T-cell (primary cell): ENCODE measurements at places on chromosomes 6 and 20.

- DNase-seq, result no peak
These were observed 437.8 kb upstream of the ID4 start for GRCh38 chr6:19399406-19399805.

GRCh38 chr20:46195264-46196036, 77.3 kb downstream of the CD40 start:
- DNase-seq, result no peak

- no peak for DNase-seq
These were observed 55.8 kb downstream of the FGD2 start for GRCh38 chr6:37061157-37061804.

DNA sequence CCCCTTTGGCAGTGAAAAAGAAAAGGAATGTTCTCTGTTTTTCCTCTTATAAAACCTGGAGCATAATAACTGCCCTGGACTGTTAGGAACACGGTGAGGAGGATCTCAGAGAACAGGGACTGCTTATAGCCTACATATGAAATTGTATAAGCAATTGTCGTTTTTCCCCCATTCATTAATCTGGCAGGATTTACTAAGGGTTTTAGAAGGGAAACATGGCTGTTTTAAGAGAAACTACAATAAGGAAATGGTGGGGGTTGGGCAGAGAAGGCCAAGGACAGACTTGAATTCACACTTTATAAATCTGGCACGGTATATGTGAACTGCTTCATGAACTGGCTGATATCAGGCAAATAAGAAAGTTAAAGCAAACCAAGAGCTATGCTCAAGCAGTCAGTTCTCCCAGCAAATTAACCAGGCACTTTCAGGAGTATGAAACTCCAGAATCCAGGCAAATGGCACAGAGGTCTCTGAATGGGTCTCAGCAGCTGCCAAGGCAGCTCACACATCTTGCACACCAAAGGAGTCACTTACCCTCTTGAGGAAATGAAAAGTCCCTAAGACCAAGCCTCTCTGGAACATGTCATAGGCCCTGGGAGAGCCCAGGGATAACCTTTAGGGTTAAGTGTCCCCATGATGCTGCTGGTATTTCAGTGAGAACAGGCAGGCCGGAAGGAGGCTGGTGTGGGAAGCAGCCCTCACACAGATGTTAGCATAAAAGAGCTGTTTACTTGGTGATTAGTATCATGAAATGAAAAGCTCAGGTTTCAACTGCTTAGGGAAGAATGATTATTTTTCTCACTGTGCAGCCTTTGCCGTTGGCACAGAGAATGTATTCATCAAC, 260.5 kb upstream of the MARCKS start:
- no peak for DNase-seq

GRCh38 chr20:58762120-58762519, 69.5 kb downstream of the NPEPL1 start:
- no peak for DNase-seq

DNA sequence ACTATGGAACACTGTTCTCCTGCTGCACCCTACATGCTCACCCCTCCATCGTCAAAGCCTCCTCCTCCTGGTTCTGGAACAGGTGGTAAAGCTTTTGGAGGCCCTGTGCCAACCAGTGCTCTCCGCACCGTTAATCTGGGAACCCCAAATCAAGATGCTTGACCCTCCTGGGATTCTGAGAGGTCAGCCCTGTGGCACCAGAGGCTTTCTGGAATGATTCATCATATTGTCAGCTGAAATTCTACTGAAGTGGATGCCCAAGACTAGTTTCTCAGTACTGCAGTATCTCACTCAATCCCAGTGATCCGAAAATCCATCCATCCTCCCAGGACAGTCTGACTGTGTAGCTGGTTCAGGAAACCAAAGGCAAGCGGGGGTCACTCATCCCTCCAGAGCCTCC, 92.7 kb downstream of the TRERF1 start:
- no peak for DNase-seq

GRCh38 chr20:46207793-46208192, 89.7 kb downstream of the CD40 start:
- no peak for DNase-seq

DNA sequence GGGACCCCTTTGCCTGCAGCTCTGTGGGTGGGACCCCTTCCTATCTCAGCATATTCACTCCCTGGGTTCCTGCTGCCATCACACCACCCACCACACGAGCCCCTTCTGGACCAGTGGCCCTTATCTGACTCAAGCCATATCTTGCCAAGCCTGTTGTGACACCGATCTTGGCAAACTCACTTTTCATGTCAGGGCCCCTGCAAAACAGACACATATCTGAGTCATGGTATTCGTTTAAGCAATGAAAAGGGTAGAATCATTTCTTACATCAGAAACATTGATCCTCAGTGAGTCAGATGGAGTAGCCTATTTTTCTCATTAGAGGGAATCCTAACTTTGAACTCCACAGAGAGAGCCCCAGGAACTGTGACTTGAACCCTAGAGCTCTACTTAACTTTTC, 10.6 kb downstream of the RAET1E start:
- DNase-seq, result no peak

DNA sequence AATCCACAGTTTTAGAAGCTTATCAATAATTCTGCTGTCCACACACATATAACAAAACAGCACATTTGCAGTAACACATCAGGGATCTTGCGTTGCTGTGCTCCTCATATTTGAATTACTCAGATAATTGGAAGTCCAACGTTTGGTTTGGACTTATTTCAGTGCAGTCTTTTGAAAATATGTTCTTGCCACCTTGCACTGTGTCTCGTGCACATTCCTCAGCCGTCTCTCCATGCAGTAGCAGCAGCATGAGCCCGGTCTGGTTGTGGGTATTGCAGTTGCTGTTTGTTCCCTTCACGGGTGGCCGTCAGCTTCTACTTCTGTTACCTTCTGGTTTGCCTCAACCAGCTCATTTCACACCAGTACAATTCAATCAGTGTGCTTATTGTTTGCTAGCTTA, 215.5 kb downstream of the SLC24A3 start:
- DNase-seq, result no peak

- DNase-seq, result no peak
These were observed 229.5 kb upstream of the FOXQ1 start for GRCh38 chr6:1082285-1082935.

DNA sequence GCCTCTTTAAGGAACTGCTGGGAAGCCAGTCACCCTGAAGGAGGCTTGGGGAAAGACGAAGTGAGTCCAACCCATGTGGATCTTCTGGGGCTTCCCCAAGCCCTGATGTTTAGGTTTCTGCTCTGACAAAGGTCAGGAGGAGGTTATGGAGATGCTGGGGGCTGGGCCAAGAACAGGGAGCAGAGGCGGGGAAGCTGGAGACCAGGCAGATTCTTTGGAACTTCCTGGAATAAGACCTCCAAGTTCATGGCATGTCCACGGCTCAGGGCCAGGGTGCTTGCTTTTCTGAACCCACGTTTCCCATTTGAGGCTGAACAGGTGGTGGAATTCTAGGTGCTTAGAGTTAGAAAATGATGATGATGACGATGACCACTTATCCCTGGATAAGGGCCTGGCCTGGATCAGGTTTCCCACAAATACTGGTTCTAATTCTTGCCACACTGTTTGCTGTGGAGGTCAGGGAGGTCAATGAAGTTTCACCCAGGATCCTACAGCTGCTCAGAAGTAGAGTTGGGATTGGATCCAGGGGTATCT, 30.0 kb upstream of the TGM2 start:
- DNase-seq, result no peak

- DNase-seq, result no peak
These were observed 13.2 kb downstream of the ADGRF1 start for GRCh38 chr6:47028835-47029360.

DNA sequence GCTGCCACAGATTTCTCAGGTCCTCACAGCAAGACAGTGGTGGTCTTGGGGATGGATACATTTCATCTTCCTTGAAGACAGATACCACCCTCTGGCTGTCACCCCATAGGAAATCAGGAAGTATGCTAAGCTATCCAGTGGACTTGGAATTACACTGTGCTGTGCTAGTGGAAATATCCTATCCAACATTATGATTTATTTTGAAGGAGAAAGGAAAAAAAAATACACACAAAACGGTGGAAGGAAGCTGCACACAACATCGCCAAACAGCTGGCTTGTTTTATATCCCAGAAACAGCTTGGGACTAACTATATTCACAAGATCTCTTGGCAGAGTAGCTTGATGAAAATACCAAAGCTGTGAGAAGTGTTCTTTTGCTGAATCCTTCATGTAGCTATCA, 257.6 kb downstream of the LAMA2 start:
- no peak for DNase-seq

DNA sequence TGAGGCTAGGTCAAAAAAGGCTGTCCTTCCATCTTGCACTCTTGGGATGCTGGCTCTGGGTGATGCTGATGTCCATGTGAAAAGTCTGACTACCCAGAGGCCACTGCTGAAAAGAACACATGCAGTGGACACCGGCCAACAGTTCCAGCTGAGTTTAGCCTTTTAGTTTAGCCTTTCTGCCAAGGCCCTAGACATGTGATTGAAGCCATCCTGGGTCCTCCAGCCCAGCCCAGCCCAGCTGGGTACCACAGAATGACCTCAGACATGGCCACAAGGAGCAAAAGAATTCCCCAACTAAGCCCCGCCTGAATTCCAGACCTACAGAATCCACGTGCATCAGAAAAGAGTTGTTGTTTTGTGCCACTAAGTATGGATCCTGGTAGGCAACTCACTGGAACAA, 17.4 kb downstream of the PIGT start:
- DNase-seq, result no peak

DNA sequence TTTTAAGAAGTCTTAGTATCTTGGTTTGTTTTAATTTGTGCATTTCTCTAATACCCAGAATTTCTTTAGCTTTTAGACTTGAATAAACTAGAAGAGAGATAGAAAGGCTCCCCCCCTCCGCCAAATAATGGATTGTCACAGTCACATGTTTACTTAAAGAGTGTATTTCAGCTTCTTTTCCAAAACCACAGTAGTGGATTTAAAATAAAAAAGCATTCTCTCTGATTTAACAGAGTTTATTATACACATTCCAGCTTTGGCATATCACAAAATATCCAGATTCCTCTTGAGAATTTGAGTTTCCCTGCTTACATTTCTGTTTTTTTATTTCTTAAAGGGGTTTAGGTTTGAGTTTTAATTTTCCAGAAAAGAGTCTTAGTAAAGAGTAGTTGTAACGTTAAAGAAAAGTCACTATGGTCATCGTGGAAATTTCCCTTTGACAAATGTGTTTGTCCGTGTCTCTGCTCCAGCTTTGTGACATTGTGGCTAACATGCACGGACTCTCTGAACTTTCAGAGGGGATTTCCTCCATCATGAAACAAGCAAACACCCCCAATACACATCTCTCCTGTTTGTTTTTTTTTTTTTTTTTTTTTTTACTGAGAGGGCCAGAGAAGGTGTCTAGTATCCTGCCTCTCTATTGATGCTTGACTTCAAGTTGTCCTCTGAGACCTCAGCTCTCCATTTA, 113.5 kb upstream of the SUPT3H start:
- DNase-seq, result no peak

- DNase-seq, result no peak
These were observed 18.9 kb downstream of the PTPRT start for GRCh38 chr20:43170771-43171170.

DNA sequence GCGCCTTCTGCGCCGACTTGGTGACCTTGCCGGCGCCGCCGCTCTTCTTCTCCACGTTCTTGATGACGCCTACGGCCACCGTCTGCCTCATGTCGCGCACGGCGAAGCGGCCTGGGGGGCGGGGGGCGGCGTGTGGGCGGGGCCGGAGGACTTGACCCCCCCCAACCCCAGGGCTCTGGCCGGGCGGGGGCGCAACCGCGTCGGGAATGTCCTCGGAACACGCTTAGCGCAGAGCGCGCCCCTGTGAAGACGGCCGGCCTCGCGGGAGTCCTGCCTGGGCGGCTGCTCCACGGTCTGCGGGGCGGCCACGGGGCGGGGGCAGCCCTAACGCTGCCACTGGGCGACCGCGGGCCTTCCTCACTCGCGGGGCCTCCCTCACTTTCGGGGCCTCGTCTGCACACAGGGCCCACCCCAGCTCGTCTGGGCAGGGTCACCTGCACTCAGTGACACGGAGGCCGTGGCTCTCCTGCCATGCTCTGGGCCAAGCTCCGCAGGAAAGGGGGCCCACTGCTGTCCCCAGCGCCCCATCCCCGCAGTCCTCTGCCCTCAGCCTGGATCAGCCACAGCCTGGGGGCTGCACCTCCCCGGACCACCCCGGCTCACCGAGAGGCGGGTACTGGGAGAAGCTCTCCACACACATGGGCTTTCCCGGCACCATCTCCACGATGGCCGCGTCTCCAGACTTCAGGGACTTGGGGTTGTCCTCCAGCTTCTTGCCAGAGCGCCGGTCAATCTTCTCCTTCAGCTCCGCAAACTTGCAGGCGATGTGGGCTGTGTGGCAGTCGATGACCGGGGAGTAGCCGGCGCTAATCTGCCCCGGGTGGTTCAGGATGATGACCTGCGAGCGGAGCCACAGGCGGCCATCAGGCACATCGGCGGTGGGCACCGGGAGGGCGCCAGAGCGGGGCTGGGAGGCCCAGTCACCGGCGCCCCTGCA, 10.3 kb downstream of the EEF1A2 start:
- DNase-seq, result no peak

DNA sequence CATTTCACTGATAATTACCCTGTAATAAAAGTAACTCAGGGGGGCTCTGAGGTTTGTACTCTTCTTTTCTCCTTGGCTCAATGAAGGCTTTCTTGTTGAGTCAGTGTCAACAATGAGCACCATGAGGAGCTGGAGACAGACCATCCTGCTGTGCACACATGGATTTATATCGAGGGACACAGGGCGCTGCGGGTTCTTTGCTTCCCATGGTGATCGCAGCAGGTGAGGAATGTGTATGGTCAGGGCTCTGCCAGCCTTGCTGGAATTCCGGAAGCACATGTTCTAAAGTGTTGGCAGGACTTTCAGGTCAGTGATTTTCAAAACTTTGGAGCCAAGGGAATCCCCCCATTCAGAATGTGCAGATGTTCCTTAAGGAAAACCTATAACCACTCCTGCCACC, 27.1 kb downstream of the SMOC2 start:
- no peak for DNase-seq
